ENCODE measurements at places on chromosomes 7 and 10.

DNA sequence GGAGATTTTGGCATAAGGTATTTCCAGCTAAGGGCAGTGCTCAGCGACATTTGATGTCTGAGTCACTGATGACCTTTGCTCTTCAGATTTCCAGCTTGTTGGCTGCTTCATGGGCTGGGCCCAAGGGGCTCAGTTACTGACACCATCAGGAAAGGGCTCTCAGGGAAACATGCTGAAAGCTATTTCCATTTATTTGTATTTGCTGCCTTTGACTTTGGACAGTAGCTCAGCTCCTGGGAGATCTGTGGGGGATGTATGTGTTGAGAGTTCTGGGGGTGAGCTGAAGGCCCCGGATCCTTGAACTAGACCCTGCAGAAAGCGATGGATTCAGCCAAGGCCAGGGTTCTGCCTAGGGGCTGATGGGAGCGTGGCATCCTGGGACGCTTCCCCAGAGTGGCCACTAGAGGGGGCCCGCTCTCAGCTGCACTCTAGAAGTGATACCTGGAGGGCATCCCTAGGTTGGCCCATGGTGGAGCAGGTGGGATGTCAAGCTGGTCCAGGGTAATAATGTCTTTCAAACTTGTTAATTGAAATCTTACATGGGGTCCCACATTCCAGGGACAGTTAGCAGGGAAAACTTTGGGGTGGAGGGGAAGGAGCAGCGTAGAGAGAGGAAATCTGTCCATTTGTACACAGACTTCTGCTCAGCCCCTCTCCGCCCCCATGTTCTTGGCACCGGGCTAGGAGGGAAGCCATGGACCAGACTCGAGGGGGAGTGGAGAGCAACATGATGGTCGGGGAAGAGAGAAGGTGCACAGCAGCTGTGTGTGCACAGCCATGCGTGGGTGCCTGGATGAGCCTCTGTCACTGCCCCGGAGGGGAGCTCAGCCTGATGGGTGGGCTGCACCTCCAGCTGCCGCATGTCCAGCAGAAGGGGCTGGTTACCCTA, 3.0 kb upstream of the BTBD16 start:
- DNase-seq: peak; percentile 15

DNA sequence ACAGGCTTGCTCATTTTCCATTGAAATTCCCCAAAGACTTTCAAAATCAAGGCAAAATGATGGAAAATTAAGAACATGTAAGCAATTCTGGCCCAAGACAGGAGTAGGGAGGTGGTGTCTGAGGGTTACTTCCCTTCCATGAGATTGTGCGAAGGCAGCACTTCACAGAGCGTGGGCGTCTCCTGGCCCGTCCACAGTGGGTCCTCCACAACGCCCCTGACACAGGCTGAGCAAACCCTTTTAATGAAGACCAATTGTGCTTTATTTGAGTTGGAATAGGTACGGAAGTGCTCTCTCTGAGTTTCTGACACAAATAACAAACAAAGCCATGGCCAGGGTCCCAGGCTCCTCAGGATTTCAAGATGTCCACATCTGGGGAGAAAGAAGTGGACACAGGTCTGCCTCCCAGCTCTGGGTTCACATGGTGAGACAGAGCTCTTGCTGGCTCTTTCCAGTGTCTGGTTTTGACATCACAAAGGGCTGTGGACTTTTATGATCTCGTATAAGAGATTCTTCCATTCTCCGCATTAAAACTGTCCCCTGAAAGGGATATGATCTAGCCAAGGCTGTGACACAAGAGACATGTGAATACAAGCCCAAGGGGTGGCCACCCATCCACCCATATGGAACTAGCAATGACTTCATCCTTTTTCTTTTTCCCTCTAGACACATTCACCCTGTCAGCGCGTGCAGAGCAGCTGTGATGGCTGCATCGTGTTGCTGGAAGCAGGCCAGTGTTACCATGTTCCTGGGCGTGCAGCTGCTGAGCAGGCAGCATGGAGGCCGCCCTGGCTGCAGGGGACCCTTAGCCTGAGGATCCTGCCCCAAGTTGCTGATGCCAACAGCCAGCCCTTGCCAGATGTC, 145.6 kb downstream of the ADAM12 start:
- no peak for DNase-seq

DNA sequence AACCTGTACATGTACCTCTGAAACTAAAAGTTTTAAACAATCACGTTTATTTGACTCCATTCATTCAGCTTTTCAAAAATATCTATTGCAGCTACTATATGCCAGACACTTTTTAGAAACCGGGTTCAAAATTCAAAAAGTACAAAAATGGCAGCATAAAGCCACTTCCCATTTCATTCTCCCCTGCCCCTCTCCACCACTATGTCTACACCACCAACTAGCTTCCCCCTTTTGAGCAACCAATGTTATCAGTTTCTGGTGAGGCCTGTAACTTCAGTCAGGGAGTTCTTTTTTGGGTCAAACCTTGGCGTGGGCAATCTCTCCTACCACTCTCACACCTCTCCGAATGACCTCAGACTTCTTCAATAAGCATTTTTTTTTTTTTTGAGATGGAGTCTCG, 11.5 kb upstream of the HHEX start:
- no peak for DNase-seq

DNA sequence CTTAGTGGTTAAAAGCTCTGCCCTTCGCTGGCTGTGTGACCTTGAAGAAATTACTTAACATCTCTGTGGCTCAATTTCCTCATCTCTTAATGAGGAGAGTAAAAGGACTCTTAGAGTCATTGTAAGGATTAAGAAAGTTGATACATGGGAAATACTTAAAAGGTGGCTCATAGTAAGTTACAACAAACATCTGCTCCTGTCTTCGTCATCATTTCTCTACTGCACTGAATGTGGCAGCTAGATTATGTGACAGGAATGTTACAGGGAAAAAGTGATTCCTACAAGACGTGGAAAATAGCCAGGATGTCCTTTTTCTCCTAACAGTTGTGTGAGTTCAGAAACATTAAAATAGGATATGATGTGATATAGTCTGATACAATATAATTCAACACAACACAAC, 184.7 kb downstream of the FRMD4A start:
- DNase-seq: no peak

- no peak for DNase-seq
Observed at GRCh38 chr7:73828107-73828803, 2.5 kb upstream of the CLDN4 start.

- DNase-seq: no peak
Observed at GRCh38 chr10:69321865-69322264, 43.6 kb downstream of the HK1 start.

DNA sequence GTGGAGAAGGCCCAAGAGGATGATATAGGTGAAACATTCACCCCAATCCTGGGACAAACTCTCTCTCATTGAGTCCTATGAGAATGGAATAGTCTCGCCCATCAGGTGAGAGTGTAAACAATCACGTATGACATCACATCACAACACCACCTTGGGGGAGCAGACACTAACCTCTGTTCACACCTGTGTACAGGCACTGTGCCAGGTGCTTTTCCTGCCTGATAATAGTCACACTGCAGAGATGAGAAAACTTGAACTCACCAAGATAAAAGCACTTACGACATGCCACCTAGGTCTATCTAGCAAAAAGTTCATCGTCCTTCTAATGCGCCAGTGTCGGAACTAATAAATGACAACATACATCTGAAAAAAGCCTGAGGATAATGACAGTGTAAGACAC, 187.8 kb downstream of the FAM107B start:
- peak; percentile 41 for DNase-seq

DNA sequence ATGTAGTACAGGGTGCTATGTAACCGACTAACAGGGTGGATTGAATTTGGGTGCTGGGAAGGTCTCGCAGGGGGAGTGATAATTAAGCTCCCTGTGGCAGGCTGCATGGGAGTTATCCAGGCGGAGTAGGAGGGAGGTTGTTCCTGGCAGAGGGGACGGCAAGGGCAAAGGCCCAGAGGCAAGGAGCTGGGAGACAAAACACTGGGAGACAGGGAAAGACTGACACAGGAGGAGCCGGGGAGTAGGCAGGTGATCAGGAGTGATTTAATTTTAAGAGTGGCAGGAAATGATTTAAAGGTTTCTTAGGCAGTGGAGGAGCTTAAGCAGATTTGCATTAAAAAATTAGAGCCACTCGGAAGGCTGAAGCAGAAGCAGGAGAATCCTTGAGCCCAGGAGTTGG, 40.7 kb upstream of the LEP start:
- no peak for DNase-seq

- DNase-seq: no peak
Observed at GRCh38 chr7:84107259-84107658, 87.3 kb downstream of the SEMA3A start.

DNA sequence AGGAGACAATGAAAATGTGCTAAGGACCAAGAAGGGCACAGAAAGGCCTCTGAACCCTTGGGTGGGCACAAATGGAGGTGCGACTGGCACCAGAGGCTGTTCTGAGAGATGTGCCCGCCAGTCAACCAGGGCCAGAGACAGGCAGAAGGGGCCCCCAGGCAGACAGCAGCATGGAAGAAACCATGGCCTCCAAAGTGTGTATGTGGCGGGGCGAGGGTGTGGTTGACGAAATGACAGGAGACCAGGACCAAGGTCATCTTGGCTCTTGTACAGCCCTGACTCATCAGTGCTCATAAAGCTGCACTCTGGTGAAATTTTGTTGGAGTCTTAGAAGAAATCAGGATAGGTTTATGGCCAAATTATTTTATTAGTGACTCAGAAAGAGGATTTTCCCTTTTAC, 4.0 kb upstream of the MRPS24 start:
- no peak for DNase-seq

- no peak for DNase-seq
Observed at GRCh38 chr10:19250546-19250945, 201.9 kb downstream of the MALRD1 start.

DNA sequence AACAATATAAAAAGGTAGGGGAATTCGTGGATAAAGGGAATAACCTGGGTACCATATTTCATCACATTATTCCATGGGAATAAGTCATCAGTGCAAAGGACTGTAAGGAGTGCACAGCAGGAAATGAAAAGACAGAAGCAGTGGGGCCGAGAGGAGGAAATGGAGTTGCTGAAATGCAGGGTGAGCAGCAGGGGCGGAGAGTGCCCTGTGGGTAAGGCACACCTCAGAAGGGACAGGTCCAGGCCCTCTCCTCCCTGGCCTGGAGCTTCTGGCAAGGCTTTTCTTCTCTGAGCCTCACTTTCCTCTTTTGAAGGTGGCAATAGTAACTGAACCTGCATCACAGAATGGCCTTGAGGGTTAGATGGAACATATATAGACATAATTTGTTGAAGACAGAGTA, 26.2 kb downstream of the IKZF1 start:
- no peak for DNase-seq

DNA sequence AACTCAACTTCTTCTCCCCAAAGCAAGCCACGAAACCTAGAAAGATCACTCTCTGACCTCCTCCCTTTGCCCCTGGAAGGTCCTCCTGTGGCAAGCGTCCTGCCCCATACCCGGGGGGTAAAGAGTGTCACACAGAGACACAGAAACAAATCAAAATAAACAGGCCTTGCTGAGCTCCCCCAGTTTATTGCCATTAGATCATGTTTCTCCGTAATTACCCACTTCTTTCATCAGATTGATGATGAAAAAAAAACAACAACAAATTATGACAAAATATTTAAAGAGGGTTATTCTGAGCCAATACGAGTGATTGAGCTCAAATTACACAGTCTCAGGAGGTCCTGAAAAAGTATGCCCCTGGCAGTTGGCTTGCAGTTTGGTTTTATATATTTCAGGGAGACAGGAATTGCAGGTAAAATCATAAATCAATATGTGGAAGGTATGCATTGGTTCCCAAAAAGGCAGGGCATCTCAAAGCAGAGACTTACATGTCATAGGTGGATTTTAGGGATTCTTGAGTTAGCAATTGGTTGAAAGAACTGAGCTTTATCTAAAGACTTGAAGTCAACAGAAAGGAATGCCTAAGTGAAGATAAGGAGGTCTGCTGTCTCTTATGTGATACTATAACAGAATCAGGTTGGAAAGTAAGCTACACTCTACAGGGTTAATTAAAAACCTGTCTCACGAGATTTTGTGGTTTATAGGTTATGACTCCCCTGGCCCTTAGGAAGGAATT, 86.2 kb downstream of the APBB1IP start:
- no peak for DNase-seq

DNA sequence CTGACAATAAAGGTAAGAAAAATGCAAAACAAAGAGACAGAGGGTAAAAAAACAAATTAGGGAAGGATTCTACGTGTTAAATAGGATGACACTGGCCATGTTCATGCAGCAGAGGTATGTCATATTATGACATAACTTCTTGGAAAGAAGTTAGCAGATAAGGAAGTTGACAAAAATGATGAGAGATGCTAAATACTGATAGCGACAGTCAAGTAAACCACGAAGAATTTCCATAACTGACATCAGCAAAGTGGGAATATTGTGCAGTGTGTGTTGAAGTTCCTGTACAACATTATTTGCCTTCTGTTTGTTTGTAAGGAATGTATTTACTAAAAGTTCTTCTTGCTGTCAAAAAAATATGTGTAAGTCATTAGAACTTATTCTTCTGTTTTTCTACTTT, 29.5 kb downstream of the MDH2 start:
- DNase-seq: no peak

DNA sequence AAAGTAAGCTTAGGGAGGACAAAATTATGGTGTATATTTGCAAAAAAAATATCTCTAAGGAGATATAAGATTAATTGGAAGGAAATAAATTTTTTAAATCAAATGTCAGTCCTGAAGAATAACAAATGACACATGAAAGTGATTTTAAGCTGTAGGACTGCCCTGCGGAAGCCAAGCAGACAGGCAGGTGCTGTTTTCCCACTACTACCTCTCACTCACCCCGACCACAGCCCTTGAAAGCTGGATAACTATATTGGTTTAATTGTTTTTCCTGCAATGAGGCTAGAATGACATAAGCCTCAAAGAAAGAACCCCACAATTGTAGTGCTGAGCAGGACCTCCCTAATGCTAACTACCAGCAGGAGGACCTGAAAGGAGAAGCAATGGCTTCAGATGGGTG, 68.6 kb upstream of the VIPR2 start:
- no peak for DNase-seq

- no peak for DNase-seq
Observed at GRCh38 chr10:112456533-112456932, 9.5 kb downstream of the VTI1A start.

DNA sequence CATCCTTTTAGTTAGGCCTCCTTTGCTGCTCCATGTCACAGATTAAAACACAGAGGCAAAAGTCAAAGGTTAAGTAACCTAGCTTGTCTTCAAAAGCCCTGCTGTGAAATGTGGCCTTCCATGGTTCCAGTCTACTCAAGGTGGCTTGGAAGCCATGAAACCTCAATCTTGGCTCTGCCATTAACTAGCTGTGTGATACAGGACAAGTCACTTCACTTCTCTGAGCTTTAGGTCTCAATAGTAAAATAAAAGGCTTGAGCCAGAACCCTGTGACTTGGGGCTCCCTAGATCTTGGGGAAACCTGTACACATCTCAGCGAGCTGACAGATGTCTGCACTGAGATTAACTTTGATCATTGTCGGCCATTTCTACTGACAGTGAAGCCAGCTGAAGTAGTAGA, 48.0 kb upstream of the KMT2E start:
- no peak for DNase-seq

DNA sequence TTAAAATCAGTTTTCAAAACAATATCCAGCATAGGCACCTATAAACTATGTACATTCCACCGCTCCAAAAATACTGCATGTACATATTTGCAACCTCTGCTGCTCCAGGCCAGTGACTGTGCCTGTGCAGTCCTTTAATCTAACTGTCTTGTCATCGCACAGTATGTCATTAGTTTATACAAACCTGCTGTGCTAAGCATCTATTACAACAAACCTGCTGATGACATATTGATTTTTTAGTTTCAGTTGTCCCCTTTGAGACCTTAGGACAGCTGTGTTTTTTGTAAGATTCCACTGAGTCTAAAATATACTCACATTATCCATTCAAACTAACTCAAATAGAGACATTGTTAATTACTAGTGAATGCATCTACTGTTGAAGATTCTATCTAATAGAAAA, 33.1 kb downstream of the SEMA3C start:
- no peak for DNase-seq

- DNase-seq: no peak
Observed at GRCh38 chr7:100706672-100707311, 871 bp downstream of the POP7 start.

All from stimulated activated naive CD4-positive, alpha-beta T cell treated with Interleukin-2 at 50 U/mL for 16 hours (primary cell).